ENCODE measurements at places on chromosomes 13 and 19.
A peak's percentile ranks its signal among the peaks of the same experiment; 100 is the strongest.

DNA sequence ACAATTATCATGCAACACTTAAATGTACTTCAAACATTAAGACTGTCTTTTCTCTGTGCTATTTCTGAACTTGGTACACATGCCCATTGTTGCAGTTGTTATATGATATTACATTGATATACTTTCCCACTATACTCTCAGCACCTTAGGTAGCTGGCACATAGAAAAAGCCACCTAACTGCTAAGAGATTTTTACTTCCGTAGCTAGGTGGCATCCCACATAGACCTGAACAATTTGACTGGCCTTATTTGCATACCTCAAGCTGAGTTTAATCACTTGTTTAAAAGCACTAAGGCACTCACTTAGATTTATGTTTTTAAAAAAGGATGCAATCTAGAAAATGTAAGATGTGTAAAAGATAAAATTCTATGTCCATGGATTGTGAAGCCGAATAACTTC lies 194.2 kb downstream of the POU4F1 start:
- no peak for DNase-seq

DNA sequence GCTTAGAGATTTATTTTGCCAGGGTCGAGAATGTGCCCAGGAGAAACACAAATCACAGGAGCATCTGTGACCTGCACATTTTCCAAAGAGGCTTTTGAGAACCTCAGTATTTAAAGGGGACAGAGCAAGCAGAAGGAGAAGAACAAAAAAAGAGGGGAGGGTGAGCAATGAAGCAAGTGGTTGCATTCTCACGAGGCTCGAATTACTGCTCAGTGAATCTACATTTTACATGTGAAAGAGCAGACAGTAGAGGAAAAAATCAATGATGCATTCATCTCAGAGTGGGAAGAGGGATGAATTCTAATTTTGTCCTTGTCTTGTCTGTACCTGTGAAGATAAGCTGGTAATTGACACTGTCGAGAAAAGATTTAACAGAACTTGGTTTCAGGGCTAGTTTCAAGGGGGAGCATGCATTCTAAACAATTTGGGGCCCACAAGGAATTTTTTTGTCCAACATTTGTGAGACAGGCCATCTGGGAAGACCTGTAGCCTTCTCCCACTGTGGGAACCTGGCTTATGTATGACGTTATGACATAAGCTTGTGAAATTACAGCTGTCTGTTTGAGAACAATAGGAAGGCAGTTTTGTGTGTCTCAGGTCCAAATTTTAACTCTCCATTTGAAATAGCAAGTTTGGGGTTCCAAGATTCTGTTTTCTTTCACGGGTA lies 855.1 kb downstream of the SLITRK5 start:
- DNase-seq = no peak

- DNase-seq = no peak
These were observed 44.3 kb upstream of the ENOX1 start for GRCh38 chr13:43831088-43831487.

- no peak for DNase-seq
These were observed 42.3 kb downstream of the LRCH1 start for GRCh38 chr13:46595136-46595884.

- DNase-seq = peak; percentile 94
These were observed 13.6 kb downstream of the LTBP4 start for GRCh38 chr19:40614622-40615411.

DNA sequence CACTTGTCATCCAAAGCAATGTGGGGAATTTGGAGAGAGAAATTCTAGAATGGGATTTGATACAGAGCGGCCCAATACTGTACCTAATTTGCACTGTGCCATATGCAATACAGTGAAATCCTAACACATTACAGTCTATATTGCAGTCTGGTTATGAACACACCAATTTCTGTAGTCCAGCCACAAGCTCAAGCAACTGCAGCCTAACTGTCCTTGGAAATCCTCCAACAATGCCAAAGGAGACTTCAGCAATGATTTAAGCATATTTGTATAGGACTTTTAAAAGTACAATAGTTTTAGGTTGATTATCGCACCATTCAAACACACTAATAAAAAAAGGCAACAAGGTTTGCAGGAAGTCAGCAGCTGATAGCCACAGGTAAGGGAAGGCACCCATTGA lies 17.3 kb downstream of the DIAPH3 start:
- DNase-seq = no peak

GRCh38 chr19:16676101-16676798 lies 15.3 kb downstream of the TMEM38A start:
- no peak for DNase-seq

DNA sequence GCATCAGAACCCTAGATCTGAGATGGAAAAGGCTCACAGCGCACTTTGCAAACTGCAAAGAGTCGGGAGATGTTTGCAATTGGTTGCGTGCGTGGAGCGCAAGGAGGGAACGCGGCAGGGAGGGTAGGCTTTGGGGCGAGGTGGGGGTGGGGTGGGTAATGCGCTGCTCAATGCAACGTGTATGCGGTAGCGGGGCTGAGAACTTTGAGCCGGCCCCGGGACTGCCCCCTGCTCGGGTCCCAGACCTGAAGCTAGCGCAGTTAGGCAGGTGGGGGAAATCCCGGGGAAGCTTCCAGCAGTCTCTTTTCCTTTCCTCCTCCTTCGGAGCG lies 971 bp downstream of the FOSB start:
- no peak for DNase-seq

DNA sequence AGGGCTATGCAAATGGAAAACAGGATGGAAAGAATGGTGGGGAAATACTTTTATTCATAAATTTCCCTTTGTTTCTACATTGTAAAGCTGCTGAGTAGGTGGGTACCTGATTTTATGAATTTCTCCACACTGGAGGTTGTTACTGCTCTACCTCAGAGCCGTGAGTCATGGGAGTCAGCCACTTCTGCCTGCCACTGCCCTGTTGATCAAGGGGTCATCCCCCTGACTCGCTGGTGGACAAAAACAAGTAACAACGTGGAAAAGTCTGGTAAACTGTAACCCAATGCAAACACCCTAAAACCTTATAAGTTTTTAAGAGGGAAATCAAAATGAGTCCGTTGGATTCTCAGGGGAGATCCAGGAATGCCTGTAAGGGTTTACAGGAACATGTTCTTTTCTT lies 329.5 kb downstream of the ATP8A2 start:
- no peak for DNase-seq

GRCh38 chr19:23758187-23759074 lies at the start of gene ZNF681:
ZNF681 (minus strand) TSS chr19:23758891; CDS start chr19:23758749, 142 bp downstream.
- DNase-seq = peak; percentile 95

GRCh38 chr13:103607995-103608394 lies 541.8 kb upstream of the SLC10A2 start:
- DNase-seq = no peak

- no peak for DNase-seq
These were observed 74.1 kb downstream of the SHISA2 start for GRCh38 chr13:25977671-25978070.

GRCh38 chr19:15283141-15283883 lies 49.0 kb downstream of the BRD4 start:
- no peak for DNase-seq

- no peak for DNase-seq
These were observed 33.1 kb downstream of the PPP1R37 start for GRCh38 chr19:45125975-45126493.

- no peak for DNase-seq
These were observed 27.2 kb upstream of the SEMA6B start for GRCh38 chr19:4586691-4587090.

DNA sequence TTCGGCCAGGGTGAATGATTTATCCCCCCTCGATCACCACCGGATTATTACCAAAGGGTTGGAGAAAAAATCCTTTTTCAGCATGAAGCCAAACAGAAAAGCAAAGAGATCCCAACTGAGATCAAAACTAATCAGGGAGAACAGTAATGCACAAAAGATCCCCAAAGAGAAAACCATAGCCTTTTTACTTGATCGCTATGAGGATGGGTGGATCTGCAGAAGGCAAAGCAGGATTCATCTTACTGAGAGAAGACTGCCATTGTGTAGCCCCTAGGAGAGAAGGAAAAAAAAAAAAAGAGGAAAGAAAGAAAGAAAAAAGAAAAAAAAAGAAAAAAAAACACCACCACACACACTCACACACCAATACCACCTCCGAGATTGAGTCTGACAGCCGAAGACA lies at the start of gene FGF14:
FGF14 (minus strand) TSS at position 283 of the 400 bp plus-strand sequence.
- no peak for DNase-seq

GRCh38 chr19:58170860-58171259 lies 12.0 kb upstream of the ZNF274 start:
- no peak for DNase-seq

- no peak for DNase-seq
These were observed 157.5 kb downstream of the DNAJC15 start for GRCh38 chr13:43180837-43181236.

DNA sequence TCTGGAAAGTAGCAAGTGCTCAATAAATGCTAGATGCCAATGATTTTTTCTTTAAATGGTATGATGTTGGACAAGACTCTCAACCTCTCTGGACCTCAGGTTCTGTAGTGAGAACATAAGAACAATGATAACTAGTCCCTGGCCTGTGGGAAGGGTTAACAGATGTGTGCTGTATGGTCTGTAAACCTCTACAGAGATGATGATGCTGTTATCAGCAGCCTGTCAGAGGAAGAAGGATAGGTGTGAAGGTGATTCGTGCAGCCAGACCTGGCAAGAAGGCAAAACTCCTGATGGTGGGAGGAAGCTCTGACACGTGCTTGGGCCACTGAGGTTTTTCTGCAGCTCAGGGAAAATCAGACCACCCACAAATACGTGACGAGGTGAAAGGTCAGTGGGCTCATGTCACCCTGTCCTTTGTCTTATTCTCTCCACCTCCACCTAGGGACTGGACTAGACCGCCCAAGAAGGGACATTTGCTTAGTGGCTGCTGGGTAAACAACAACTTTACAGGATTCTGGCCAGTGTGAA lies 36.7 kb upstream of the UBL3 start:
- DNase-seq = no peak

- DNase-seq = no peak
These were observed at the start of gene POU4F1 for GRCh38 chr13:78603240-78603957. POU4F1 (minus strand) TSS chr13:78603552; CDS start chr13:78603326, 226 bp downstream.

DNA sequence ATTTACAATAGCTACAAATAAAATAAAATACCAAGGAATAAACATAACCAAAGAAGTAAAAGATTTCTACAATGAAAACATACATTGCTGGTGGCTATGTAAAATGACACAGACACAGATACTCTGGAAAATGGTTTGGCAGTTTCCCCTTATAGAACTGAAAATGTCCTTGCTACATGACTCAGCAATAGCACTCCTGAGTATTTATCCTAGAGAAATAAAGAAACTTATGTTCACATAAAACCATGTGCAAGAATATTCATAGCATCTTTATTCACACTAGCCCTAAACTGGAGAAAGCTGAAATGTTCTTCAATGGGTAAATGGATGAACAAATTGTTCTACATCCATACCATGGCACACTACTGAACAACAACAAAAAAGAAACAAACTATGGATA lies 100.2 kb upstream of the RFC3 start:
- DNase-seq = no peak

GRCh38 chr13:94711561-94712286 lies 621 bp downstream of the SOX21 start:
- peak; percentile 80 for DNase-seq

DNA sequence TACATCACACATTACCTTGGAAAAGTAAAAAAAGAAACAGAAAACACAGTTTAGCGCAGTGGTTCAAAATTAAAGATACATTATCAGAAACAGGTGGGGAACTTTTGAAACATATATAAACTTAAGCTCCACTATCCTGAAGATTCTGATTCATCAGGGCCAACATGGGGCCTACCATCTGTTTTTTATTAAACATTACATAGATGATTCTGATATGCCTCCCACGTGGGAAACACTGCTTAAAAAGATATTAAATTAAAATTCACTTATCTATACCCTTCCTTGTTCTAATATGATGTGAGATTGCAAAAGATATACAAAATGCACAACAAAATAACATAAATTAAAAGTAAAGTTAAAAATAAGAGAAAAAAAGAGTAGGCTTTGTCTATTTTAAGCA lies 125.0 kb downstream of the VWA8 start:
- no peak for DNase-seq

GRCh38 chr19:39544226-39544903 lies 4.4 kb upstream of the EID2 start:
- DNase-seq = peak; percentile 25

DNA sequence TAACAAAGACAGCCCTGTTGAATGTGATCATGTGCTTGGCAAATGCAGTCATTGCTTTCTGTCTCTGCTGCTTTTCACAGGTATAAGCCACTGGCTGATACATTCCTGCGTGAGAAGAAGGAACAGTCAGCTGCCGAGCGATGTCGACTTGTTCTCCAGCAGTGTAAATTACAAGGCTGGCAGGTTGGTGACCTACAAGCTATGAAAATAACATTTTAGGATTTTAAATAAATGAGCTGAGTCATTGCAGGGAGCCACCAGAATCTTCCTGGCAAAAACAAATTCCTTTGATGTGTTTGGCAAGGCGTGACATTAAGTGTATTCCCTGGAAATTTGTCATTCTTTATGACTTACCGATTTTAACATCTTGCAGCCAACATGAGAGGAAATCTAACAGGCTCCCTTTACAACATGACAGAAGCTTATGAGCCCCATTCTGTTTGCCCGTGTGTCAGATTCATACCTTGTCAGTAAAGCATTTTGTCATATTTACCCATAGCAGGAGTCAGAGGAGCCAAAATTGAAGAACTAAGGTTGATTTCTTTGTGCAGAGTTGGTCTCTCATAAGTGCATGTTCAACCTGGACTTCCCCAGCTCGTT lies 471.4 kb downstream of the MYO16 start:
- no peak for DNase-seq

GRCh38 chr19:58033741-58034476 lies at the start of gene ZSCAN1:
ZSCAN1 (plus strand) TSS chr19:58034025; CDS start chr19:58037837, 3,812 bp downstream.
- DNase-seq = peak; percentile 89

GRCh38 chr13:29284726-29285125 lies 310.8 kb downstream of the SLC7A1 start:
- no peak for DNase-seq

- no peak for DNase-seq
These were observed 227.1 kb upstream of the KLF12 start for GRCh38 chr13:74361274-74361673.

DNA sequence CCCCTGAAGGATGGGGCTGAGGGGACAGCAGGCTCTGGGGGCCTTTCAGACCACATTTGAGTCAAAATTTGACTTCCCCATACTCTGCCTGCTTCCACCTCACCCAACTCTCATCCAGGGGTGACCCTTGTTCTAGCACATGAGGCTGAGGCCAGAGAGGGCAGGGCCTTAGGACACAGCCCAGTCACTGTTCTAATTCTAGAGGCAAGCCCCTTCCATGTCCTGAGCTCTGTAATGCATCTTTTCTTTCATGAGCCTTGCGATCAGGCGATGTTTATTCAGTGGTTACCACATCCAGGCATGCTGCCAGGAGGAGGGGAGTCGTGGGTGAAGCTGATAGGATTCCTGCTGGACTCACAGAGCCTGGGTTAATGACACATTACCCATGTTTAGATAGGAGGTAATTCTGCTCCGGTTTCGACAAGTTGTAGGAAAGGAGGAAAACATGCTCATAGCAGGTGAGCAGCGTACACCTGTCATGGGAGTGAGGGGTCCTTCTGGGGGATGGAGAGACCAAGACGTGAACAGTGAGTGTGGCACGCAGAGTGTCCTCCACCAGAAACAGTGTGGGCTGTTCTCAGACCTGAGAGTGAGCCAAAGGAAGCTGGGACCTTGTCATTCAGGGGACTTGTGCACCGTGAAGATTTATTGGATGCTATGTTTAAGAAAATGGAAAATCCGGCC lies 9.3 kb downstream of the RPS9 start:
- peak; percentile 95 for DNase-seq
